Panc1 (cell line): ENCODE measurements at places on chromosomes 3 and 15.
A peak's percentile ranks its signal among the peaks of the same experiment; 100 is the strongest.

- no peaks in the 10 kb centered on the region for H3K4me1 ChIP-seq
- no peaks in the 10 kb centered on the region for H3K36me3 ChIP-seq
- no peak for DNase-seq
- H3K4me3 ChIP-seq = no peak overlapping the region
- no peaks in the 10 kb centered on the region for H3K27me3 ChIP-seq
These were observed 17.5 kb upstream of the GOLGA8J start for GRCh38 chr15:30065025-30065801.

DNA sequence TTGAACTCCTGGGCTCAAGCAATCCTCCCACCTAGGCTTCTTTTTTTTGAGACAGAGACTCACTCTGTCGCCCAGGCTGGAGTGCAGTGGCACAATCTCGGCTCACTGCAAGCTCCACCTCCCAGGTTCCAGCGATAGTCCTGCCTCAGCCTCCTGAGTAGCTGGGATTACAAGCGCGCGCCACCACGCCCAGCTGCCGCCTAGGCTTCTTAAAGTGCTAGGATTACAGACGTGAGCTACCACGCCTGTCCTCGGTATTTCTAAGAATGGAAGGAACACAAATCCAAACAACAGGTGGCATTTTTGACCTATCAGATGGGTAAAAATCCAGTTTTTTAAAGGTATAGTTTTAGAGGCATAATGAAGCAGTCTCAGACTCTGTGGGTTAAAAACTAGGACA, 113.8 kb downstream of the ANP32A start:
- no peaks in the 10 kb centered on the region for H3K36me3 ChIP-seq
- H3K27ac ChIP-seq = no peak overlapping the region
- no peaks in the 10 kb centered on the region for H3K4me1 ChIP-seq
- no peak for DNase-seq
- H3K4me3 ChIP-seq = no peak overlapping the region

DNA sequence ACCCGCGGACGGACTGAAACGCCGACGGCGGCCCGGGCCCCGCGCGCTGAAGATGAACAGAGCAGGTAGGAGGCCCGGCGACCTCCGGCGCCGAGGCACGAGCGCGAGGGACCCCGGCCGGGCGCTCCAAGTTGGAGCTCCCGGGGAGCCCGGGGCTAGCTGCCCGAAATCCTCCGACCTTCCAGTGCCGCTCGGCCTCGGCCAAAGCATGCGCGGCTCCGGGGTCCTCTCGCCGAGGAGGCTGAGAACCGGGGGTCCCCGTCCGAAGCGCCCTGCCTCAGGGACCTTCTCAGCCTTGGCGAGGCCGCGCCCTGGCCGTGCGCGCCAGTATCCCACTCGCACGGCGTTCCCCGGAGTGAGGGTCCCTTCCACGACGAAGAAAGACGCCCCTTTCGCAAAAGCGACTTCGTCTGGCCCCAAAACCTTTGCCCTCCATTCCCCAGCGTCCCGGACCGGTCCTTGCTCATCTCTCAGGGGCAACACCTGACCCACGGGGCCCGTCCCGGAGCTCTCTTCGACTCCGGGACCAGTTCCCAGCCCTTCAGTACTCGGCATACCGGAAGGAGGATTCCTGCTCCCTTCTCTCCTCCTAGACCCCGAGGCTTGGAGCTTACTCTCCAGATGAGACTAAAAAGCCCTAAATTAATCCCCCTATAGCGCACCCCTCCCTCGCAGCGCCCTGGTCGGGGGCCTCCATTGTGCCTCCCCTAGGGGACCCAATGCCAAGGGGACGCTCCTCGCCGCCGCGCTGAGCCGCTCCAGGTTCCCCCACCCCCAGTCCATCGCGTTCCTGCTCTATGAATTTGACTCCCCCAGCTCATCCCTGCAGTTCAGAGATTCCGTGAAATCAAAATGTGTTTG, 7.7 kb upstream of the FGD5 start:
- DNase-seq = no peak
- H3K4me3 ChIP-seq = no peak overlapping the region
- peaks cover 13% of the 10 kb centered on the region for H3K27me3 ChIP-seq
- H3K27ac ChIP-seq = no peak overlapping the region

- no peaks in the 10 kb centered on the region for H3K36me3 ChIP-seq
- no peak overlapping the region for H3K4me3 ChIP-seq
- no peak overlapping the region for H3K27ac ChIP-seq
- DNase-seq = no peak
- no peaks in the 10 kb centered on the region for H3K4me1 ChIP-seq
These were observed 23.0 kb upstream of the CCK start for GRCh38 chr3:42289026-42289425.

- no peaks in the 10 kb centered on the region for H3K36me3 ChIP-seq
- H3K27ac ChIP-seq = no peak overlapping the region
- H3K4me1 ChIP-seq = no peaks in the 10 kb centered on the region
- no peaks in the 10 kb centered on the region for H3K27me3 ChIP-seq
These were observed 55.3 kb downstream of the CLDN1 start for GRCh38 chr3:190266913-190267290.

- H3K36me3 ChIP-seq = no peaks in the 10 kb centered on the region
- H3K4me3 ChIP-seq = no peak overlapping the region
- H3K27me3 ChIP-seq = peaks cover 5% of the 10 kb centered on the region; the same call in 1 of the 2 replicates
- no peaks in the 10 kb centered on the region for H3K4me1 ChIP-seq
These were observed 73.3 kb downstream of the ATP13A4 start for GRCh38 chr3:193481436-193481835.

DNA sequence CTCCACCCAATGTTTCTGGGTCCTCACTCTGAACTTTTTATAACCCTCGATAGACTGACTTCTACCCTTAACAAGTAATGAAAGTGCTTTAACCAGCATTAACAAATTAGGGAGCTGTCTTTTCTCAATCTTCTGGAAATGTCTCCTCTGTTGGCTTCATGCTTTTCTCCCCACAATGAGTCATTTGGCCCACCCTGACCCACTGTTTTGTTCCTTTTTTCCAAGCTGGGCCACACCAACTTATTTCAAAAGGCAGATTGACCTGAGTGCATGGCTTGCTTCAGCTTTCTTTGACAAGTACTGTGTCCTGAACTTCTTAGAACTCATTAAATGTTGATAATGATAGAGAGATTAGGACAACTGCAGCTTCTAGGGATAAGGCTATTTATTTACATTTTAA, 199.6 kb upstream of the SEMA6D start:
- DNase-seq = no peak
- H3K27ac ChIP-seq = no peak overlapping the region
- no peak overlapping the region for H3K4me3 ChIP-seq
- H3K36me3 ChIP-seq = no peaks in the 10 kb centered on the region

DNA sequence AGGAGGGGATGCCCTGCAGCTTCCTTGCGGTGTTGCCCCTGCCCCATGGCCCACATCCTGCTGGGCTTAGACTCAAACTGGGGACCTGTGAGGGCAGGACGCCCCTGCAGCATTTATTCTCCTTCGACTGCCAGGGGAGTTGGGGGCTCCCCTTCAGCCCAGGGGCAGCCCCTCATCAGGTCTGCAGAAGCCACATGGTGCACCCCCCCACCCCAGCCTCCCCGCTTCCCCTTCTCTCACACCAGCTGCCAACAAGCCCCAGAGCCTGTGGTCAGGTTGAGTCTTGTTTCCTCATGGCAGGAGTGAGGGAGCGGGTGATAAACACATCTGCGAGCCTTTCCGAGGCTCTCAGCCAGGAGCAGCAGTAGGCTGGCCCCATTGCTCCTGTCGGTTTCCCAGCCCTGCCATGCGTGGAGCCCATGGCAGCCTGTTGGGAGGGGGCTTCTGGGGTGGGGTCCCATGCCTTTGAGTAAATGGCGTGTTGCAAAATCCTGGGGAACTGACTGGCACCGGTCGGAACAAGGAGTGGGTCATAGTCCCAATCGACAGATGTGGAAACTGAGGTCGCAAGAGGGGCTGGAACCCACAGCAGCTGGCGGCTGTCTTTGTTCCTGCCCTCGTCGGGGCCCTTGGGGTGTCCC, 27.8 kb downstream of the WNT7A start:
- H3K4me1 ChIP-seq = no peaks in the 10 kb centered on the region
- no peaks in the 10 kb centered on the region for H3K36me3 ChIP-seq
- H3K4me3 ChIP-seq = no peak overlapping the region

DNA sequence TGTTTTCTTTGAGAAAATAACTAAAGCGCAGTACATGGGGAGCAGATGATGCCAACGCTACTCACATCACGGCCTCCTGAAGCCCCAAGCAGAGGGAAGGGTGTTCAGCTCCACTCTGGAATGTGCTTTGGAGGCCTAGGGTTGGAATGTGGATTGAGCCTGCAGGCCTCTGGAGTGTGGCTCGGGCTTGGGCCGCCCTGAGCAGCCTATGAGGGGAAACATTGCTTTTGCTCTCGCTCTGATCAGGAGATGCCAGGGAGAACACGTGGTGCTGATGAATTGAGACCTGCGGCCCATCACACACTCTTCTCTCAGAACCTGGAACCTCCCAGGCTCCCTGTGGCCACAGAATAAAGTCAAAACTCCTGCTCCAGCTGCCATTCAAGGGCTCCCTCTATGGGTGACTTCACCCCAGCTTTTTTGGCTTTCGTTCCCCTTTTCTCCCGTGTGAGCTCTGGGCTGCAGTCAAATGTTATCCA, 23.3 kb downstream of the CCDC13 start:
- H3K27ac ChIP-seq = no peak overlapping the region
- H3K27me3 ChIP-seq = no peaks in the 10 kb centered on the region
- H3K36me3 ChIP-seq = no peaks in the 10 kb centered on the region
- no peaks in the 10 kb centered on the region for H3K4me1 ChIP-seq
- H3K4me3 ChIP-seq = no peak overlapping the region

DNA sequence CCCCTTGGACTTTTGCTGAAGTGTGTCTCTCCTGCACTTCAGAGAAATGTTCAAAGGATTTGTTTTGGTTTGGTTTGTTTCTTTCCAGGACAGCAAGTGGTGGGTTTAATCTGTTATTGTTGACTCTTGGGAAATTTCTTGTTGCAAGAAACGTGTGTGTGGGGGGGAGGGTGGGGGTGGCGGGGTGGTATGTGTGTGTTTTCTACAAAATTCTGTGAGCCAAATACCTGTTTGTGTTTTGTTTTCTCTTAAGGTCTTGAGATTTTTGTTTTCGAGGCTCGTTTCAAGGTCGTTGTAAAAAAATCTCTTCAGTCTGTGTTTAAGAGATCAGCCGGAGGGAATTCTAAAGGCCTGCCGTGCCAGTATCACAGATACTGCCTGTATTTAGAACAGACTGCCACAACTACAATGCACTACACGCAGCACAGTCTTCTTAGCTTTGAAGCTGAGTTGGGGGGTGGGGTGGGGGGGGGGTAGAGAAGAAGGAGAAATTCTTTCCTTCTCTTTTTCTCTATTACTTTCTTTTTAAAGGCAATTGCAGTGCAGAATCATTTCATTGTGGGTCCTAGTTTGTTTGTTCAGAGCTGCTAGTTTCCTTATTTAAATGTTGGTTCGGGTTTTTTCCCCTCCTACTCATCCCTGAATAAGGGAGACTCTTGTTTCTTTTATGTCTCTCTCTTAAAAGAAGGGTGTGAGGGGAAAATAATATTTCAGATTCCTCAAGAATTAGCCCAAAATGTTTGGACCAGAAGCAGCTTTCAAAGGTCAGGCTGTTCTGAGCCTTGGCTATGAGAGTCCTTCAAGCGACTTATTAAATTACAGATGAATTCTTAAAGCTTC, 1.4 kb upstream of the BCL6 start:
- no peaks in the 10 kb centered on the region for H3K27me3 ChIP-seq
- no peak for DNase-seq
- H3K4me3 ChIP-seq = peak overlapping the region; percentile 60
- H3K27ac ChIP-seq = peak overlapping the region; percentile 100
- H3K36me3 ChIP-seq = peaks cover 2% of the 10 kb centered on the region; the same call in 1 of the 2 replicates

DNA sequence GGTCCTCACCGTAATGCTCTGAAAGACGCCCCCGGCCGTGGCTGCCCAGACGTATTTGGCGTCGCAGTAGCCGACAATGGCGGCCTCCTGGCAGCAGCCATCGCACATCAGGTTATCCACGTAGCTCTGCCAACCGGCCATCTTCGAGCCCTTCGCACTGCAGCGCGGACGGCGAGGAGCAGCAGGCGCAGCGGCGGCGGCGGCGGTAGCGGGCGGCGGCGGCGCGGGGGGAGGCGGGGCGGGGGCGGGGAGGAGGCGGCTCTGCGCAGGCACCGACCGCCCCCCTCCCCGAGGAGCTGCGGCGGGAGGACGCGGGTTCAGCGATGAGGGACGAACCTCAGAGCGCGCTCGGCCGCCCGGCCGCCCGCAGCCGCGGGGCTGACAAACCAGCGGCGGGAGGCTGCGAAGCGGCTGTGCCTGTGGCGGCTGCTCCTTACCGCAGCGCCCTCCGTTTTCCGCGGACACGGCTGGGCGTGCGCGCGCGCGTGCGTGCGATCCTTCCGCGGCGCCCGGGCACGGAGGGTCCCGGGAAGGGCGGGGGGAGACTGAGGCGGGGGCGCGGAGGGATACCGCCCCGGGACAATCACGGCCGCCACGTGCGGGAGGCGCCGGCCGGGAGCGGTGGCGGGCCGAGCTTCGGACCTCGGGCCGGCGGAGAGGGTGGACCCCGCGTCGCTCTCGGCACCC, at the start of gene PFN2:
Gene PFN2, minus strand, starts transcription at position 180 of the 687 bp plus-strand sequence. Its CDS starts 39 bp downstream, at position 141.
- no peak for DNase-seq
- H3K36me3 ChIP-seq = peaks cover 16% of the 10 kb centered on the region
- peak within 1 kb of the TSS; percentile 100 for H3K27ac ChIP-seq
- H3K4me1 ChIP-seq = peaks cover 28% of the 10 kb centered on the region
- H3K4me3 ChIP-seq = peak within 1 kb of the TSS; percentile 86

- no peak overlapping the region for H3K4me3 ChIP-seq
- H3K27me3 ChIP-seq = no peaks in the 10 kb centered on the region
- 0 out of 2 replicates have a peak overlapping the region, but pooled peaks have one; percentile 29 for H3K27ac ChIP-seq
These were observed 51.0 kb downstream of the NKIRAS1 start for GRCh38 chr3:23865595-23866396.

- no peak for DNase-seq
- no peak overlapping the region for H3K27ac ChIP-seq
- H3K27me3 ChIP-seq = no peaks in the 10 kb centered on the region
- H3K4me3 ChIP-seq = no peak overlapping the region
- no peaks in the 10 kb centered on the region for H3K36me3 ChIP-seq
These were observed 20.3 kb downstream of the PLXNB1 start for GRCh38 chr3:48409291-48410201.

GRCh38 chr15:92071045-92071634, 217.6 kb downstream of the SLCO3A1 start:
- H3K4me3 ChIP-seq = no peak overlapping the region
- no peaks in the 10 kb centered on the region for H3K27me3 ChIP-seq
- no peaks in the 10 kb centered on the region for H3K36me3 ChIP-seq
- DNase-seq = no peak
- no peak overlapping the region for H3K27ac ChIP-seq
- peaks cover 4% of the 10 kb centered on the region; the same call in 1 of the 2 replicates for H3K4me1 ChIP-seq

DNA sequence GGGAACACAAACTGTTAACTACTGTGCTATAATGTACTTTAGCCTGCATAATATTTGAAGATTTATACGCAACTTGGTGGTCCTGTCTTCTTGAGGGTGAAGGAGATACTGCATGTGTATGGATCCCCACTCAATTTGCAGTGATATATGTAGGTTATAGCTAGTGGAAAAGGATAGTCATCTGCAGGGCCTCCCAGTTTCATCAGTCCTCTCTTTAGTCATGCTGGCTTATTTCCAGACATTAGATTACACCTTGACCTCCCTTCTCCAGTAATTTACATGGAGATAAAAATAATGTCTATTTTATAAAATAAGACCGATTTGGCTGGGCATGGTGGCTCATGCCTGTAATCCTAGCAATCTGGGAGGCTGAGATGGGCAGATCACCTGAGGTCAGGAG, 3.7 kb downstream of the NR1D2 start:
- H3K27ac ChIP-seq = peak overlapping the region; percentile 86; the same call in 1 of the 2 replicates
- H3K4me3 ChIP-seq = no peak overlapping the region
- no peaks in the 10 kb centered on the region for H3K27me3 ChIP-seq
- no peaks in the 10 kb centered on the region; the same call in 1 of the 2 replicates for H3K36me3 ChIP-seq
- H3K4me1 ChIP-seq = peaks cover 37% of the 10 kb centered on the region
- no peak for DNase-seq
